Astrocyte (in vitro differentiated cells and primary cell): ENCODE measurements at places on chromosomes 4 and X.

- H3K27me3 ChIP-seq, result no peaks in the 10 kb centered on the region
- peaks cover 13% of the 10 kb centered on the region for H3K4me1 ChIP-seq
- no peak overlapping the region for H3K27ac ChIP-seq
- DNase-seq, result no peak
Observed at GRCh38 chr4:176300565-176300964, 19.2 kb upstream of the SPCS3 start.

GRCh38 chrX:19745077-19745476 is 142.3 kb downstream of the SH3KBP1 start:
- H3K4me1 ChIP-seq, result no peaks in the 10 kb centered on the region
- DNase-seq, result no peak
- no peak overlapping the region for H3K27ac ChIP-seq
- H3K27me3 ChIP-seq, result no peaks in the 10 kb centered on the region

GRCh38 chr4:173247321-173247720 is 78.7 kb downstream of the GALNT7 start:
- no peak overlapping the region for H3K27ac ChIP-seq
- peaks cover 24% of the 10 kb centered on the region for H3K4me1 ChIP-seq
- peaks cover 5% of the 10 kb centered on the region for H3K27me3 ChIP-seq
- DNase-seq, result no peak
- no peak overlapping the region for H3K4me3 ChIP-seq

DNA sequence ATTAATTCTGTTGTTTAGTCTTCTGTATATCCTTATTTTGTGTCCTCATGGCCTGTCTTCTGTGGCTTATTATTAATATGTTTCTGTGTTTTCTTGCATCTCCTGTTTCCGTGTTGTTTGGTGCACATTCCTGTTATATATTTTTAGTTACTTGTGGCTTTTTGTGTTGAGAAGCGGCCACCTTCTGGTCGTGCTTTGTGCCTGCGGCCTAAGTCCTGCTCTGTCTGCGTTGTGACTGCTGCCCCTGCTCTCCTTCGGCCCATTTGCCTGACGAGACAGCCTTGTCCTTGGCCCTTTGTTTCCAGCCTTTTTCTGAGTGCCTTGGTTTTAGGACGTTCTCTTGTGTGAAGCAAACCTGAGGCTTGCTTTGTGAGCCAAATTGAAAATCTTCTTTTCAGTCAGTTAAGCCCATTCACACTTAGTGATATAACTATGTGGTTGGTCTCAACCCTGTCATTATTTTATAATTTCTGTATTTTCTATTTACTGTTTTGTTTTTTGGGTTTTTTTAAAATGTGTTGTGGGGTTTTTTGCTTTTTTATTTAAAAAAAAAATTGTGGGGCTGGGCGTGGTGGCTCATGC is 43.8 kb downstream of the TNIP2 start:
- peaks cover 6% of the 10 kb centered on the region for H3K36me3 ChIP-seq
- DNase-seq, result no peak
- no peak overlapping the region for H3K4me3 ChIP-seq
- no peaks in the 10 kb centered on the region for H3K4me1 ChIP-seq
- no peak overlapping the region for H3K27ac ChIP-seq

- H3K27me3 ChIP-seq, result no peaks in the 10 kb centered on the region
- no peak overlapping the region for H3K27ac ChIP-seq
- no peak overlapping the region for H3K4me3 ChIP-seq
- no peaks in the 10 kb centered on the region for H3K4me1 ChIP-seq
Observed at GRCh38 chrX:36861601-36862000, 146.6 kb upstream of the FAM47C start.

DNA sequence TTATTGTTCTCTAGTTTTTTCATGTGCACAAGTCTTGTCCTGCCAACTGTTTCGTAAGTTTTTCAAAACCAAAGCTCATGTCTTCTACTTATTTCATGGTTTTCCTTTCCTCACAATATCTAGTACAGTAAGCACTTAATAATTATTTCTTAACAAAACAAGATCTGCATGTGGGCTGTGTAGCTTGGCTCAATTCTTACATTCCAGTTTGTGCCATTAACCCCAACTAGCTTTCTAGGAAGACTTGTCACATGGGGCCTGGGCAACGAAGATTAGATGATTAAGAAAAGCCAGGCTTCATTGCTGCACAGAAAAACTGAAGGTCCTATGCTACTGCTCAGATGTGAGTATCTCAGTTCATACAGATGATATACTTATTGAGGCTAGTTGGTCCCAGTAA is 155.3 kb upstream of the TEX13A start:
- H3K27ac ChIP-seq, result no peak overlapping the region
- no peak overlapping the region for H3K4me3 ChIP-seq
- no peaks in the 10 kb centered on the region for H3K36me3 ChIP-seq
- H3K4me1 ChIP-seq, result no peaks in the 10 kb centered on the region
- H3K27me3 ChIP-seq, result no peaks in the 10 kb centered on the region

- H3K27ac ChIP-seq, result no peak overlapping the region
- H3K27me3 ChIP-seq, result no peaks in the 10 kb centered on the region
- peaks cover 7% of the 10 kb centered on the region for H3K4me1 ChIP-seq
- H3K36me3 ChIP-seq, result no peaks in the 10 kb centered on the region
- no peak overlapping the region for H3K4me3 ChIP-seq
Observed at GRCh38 chrX:153380691-153381090, 20.5 kb downstream of the PNMA6E start.

- no peak overlapping the region for H3K4me3 ChIP-seq
- no peaks in the 10 kb centered on the region for H3K27me3 ChIP-seq
- DNase-seq, result no peak
Observed at GRCh38 chrX:30822068-30822681, 66.9 kb downstream of the TAB3 start.

DNA sequence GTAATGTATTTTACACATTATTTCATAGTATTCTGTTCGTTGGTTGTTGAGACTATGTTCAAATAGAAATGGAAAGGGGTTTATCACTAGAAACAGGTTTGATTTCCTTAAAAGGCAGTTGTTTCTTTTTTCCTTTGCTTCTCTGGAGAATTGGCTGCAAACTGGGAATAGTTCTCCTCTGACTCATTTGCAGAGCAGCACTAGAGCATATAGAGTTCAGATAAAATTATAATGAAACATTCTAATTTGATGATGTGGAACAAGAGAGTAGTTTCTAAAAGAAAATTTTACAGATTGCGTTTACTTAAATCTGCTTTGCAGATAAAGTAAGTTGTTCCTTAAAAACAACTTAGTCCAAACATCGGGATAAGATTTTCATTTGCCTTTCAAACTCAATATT is 29.7 kb downstream of the SYNPO2 start:
- H3K27ac ChIP-seq, result peak overlapping the region; percentile 59
- no peaks in the 10 kb centered on the region for H3K27me3 ChIP-seq
- H3K36me3 ChIP-seq, result no peaks in the 10 kb centered on the region
- no peak overlapping the region for H3K4me3 ChIP-seq
- peak; percentile 92 for DNase-seq

- no peak overlapping the region for H3K4me3 ChIP-seq
- DNase-seq, result peak; percentile 28
- peak overlapping the region; percentile 88 for H3K27ac ChIP-seq
Observed at GRCh38 chr4:25818371-25818871, 44.4 kb downstream of the SEL1L3 start.

- no peaks in the 10 kb centered on the region for H3K36me3 ChIP-seq
- H3K4me3 ChIP-seq, result no peak overlapping the region
- H3K27ac ChIP-seq, result no peak overlapping the region
- no peaks in the 10 kb centered on the region for H3K4me1 ChIP-seq
- no peaks in the 10 kb centered on the region for H3K27me3 ChIP-seq
- peak; percentile 31 for DNase-seq
Observed at GRCh38 chr4:42483426-42484379, 86.4 kb downstream of the SHISA3 start.

GRCh38 chrX:147900349-147900748 is 11.4 kb upstream of the FMR1 start:
- no peak overlapping the region for H3K27ac ChIP-seq
- H3K27me3 ChIP-seq, result no peaks in the 10 kb centered on the region
- DNase-seq, result no peak

DNA sequence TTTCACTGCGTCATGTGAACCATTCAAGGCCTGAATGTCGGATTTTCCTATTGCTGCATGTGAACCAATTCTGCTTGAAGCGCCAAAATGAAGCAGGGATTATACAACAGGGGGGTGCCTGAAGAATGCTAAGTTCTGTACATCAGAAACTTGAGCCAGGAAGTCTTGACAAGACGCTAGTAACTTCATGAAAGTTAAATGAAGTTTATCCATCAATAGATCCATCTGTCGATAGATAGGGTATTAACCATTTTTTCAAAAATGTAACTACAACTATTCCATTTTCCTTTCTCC is 590 bp upstream of the NAF1 start:
- no peaks in the 10 kb centered on the region for H3K27me3 ChIP-seq
- peak; percentile 27 for DNase-seq
- H3K4me3 ChIP-seq, result peak overlapping the region; percentile 77
- peak overlapping the region; percentile 95 for H3K27ac ChIP-seq
- H3K4me1 ChIP-seq, result peaks cover 12% of the 10 kb centered on the region
- peaks cover 8% of the 10 kb centered on the region for H3K36me3 ChIP-seq

DNA sequence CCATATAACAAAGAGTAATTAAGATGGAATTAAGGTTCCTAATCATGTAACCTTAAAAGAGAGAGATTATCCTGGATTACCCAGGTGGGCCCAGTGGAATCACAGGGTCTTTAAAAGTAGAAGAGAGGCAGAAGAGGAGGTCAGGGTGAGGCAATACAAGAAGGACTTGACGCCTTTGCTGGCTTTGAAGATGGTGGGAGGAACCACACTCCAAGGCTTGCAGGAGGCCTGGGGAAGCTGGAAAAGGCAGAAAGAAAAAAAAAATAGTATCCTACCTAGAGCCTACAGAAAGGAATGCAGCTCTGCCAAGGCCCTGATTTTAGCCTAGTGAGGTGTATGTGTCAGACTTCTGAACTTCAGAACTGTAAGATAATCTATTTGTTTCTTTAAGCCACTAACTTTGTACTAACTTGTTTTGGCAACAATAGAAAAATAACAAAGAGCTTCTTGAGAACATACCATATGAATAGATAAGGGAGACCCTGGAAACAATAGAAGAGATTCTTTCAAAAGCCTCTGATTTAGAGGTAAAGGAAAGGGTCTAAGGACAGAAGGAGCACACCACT is 229.9 kb upstream of the TTC29 start:
- H3K36me3 ChIP-seq, result no peaks in the 10 kb centered on the region
- no peaks in the 10 kb centered on the region for H3K27me3 ChIP-seq
- no peak for DNase-seq

DNA sequence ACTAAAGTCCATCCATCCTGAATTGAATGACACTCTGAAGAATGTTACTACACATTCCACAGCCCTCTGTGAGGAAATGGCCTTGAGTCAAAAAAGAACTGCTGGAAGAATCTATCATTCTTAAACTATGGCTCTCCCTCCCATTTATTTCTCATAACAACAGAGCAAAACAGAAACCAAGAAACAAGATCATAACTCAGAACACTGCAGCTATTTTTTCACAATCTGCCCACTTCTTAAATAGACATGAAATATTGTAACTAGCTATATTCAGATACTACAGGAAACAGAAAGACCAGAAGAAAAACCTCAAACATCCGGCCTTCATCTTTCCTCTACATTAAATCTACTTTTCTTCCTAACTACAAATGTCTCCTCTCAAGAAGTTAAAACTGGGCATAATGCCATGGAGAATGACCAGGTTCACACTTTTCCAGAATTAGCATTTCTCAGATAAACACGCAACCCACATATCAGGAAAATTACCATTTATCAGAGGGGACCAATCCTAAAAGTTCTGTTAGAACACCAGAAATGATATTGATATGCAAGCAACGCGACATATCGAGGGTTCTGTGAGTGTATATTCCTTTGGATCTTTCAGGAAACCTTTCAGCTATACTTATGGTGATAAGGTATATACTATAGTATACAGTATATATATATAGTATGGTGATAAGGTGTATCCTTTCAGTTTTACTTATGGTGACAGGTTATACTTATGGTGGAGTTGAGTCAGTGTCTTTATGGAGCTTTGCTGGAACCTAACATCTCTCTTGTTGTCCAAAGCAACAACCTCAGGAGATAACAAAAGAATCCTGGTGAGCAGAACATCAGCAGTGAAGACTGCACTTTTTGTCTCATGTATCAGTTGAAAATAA is 60.4 kb upstream of the IRF2 start:
- peak; percentile 73 for DNase-seq
- peak overlapping the region; percentile 65 for H3K27ac ChIP-seq
- no peak overlapping the region for H3K4me3 ChIP-seq
- no peaks in the 10 kb centered on the region for H3K36me3 ChIP-seq

- H3K27ac ChIP-seq, result no peak overlapping the region
- no peaks in the 10 kb centered on the region for H3K27me3 ChIP-seq
- DNase-seq, result peak; percentile 12
Observed at GRCh38 chr4:136863756-136864155, 668.5 kb downstream of the PCDH18 start.

- no peaks in the 10 kb centered on the region for H3K27me3 ChIP-seq
- H3K27ac ChIP-seq, result peak overlapping the region; percentile 79
- H3K4me1 ChIP-seq, result peaks cover 3% of the 10 kb centered on the region
Observed at GRCh38 chrX:132216806-132217202, 2.4 kb downstream of the RAP2C start.

GRCh38 chr4:28784188-28784587 is 1923.5 kb downstream of the STIM2 start:
- no peak for DNase-seq
- H3K27me3 ChIP-seq, result no peaks in the 10 kb centered on the region
- no peak overlapping the region for H3K4me3 ChIP-seq
- no peaks in the 10 kb centered on the region for H3K36me3 ChIP-seq
- no peaks in the 10 kb centered on the region for H3K4me1 ChIP-seq
- H3K27ac ChIP-seq, result no peak overlapping the region

DNA sequence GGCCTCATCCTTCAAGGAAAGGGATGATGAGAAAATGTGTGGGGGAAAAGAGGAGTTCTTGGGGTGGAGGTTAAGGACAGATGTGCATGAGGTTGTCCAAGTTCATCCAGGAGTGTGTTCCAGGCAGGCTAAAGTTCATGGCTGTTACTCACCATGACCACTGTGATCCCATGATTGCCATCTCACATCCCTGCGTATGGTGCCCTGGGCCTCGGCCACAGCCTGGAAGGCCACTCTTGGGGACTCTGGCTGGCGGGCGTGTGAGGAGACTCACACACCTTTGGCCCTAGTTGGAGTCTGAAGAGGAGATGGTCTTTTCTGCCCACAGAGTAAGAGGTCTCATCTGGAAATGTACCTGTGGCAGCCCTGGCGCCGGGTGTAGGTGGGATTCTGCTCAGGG is 7.4 kb upstream of the LOC101059915 start:
- no peaks in the 10 kb centered on the region for H3K27me3 ChIP-seq
- no peak overlapping the region for H3K4me3 ChIP-seq
- H3K4me1 ChIP-seq, result no peaks in the 10 kb centered on the region
- H3K36me3 ChIP-seq, result no peaks in the 10 kb centered on the region
- no peak for DNase-seq

GRCh38 chrX:113473418-113473817 is 632.8 kb upstream of the AMOT start:
- no peaks in the 10 kb centered on the region for H3K4me1 ChIP-seq
- no peaks in the 10 kb centered on the region for H3K36me3 ChIP-seq
- DNase-seq, result no peak
- H3K27ac ChIP-seq, result no peak overlapping the region
- no peaks in the 10 kb centered on the region for H3K27me3 ChIP-seq
- H3K4me3 ChIP-seq, result no peak overlapping the region

DNA sequence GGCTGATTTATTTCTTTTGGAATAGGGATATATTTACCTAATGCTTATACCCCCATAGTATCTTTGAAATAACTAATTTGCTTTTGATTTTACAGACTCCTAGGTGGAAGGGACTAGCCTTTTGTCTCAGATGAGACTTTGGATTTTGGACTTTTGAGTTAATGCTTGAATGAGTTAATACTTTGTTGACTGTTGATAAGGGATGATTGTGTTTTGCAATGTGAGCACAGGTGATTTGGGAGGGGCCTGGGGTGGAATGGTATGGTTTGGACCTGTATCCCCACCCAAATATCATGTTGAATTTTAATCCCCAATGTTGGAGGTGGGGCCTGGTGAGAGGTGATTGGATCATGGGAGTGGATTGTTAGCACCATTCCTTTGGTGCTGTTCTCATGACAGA is 117.4 kb upstream of the ZC4H2 start:
- H3K4me3 ChIP-seq, result no peak overlapping the region
- DNase-seq, result no peak
- H3K4me1 ChIP-seq, result no peaks in the 10 kb centered on the region
- H3K36me3 ChIP-seq, result no peaks in the 10 kb centered on the region
- H3K27ac ChIP-seq, result no peak overlapping the region
